Femur (tissue), 1 donor: ENCODE measurements at places on chromosomes 13 and 19.

GRCh38 chr19:51296336-51297093 is 14.9 kb upstream of the IGLON5 start:
- no peak for DNase-seq

DNA sequence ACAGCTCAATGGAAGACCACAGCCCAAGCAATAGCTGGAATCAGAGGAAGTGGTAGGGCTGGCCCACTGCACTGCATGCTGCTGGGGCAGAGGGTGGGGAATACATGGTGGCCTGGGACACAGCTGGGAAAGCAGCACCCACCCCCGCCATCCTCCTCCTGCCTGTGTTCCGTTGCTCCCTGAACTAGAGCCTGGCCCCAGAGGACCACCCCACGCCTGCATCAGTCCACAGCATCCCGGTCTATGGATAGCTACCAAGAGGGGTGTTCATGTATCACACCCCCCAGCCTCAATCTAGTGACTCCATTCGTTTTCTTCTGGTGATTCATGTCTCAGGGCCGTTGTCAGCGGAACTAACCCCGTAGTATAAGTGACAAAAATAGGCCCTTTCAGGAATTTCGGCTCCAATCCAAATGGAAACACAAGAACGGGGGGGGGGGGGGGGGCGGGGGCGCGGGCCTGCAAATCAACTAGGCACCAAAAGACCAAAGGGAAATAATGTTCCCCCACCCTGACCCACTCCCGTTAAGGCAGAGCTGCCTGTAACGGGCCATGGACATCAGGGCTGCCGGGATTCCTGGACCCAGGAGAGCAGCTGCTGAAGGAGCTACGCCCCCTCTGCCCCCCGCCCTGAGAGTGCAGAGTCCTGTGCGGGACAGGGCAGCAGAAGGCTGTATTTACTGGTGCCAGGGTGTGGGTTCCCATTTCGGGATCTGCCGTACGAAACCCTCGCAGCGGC is 18.9 kb upstream of the EPHX3 start:
- peak; percentile 81 for DNase-seq

DNA sequence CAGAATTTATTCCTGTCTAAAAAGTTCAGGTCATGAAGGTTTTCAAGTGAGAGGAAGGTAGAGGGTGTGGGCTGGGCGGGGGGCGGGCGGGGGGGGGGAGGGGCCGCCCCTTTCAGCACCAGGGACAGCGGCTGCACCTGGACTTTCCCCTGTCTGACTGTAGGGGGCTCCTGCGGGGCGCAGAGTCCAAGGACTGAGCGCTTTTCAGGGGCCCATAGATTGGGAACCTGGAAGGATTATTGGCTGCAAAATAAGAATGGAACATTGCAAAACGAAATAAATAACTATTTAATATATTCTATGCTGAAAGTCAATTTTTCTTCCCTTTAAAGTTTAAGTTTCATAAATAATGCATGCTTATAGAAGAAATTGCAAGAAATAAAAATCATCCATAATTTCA is 8.9 kb upstream of the CYP4F3 start:
- no peak for DNase-seq

GRCh38 chr13:89363144-89363543 is 1692.0 kb downstream of the SLITRK5 start:
- DNase-seq = no peak

GRCh38 chr19:30630289-30631032 is 258.3 kb downstream of the ZNF536 start:
- no peak for DNase-seq

GRCh38 chr19:23439623-23440022 is 44.4 kb upstream of the ZNF91 start:
- DNase-seq = no peak

GRCh38 chr19:35176181-35176570 is 21.6 kb downstream of the FXYD5 start:
- DNase-seq = no peak

DNA sequence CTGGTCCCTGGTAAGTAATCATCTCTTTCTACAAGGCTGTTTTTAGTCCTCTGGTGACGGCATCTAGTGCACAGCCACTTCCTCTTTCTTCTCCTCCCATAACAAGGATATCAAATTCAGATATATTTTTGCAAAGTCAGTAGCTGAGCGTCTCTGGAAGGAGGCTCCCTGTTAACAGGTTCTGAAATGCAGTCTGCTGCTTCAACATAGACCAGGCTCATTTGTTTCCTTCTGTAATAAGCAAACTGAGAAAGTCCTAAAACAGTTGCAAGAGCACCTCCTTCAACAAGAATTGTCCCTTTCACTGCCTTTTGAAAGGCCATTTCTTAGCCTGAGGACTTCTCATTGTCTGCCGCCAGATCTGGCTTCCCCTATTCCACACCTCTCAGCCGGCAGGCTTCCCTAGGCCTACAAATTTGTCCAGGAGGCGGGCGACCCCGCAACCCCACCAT is 7.4 kb upstream of the ZSCAN5A start:
- no peak for DNase-seq

GRCh38 chr19:49712397-49712859 is 21.5 kb downstream of the CPT1C start:
- DNase-seq = no peak
